NCI-H1436 (cell line): ENCODE measurements at places on chromosomes 12 and 14.

DNA sequence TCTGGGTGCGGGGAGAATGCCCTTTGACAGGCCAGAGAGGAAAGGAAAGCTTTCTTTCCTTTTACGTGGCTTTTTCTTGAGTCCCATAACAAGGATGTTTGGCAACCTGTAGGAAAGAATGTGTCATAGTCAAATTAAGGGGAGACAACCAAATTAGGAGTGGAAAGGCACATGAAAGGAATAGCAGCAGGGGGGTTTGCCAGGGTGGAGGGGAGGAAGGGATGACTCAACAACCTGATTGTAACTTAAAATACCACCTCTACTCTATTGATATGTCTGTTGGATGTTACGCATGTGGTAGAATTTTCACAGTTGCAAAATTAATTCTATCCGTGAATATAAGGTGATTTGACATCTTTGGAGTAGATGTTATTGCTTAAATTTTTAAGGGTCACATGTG lies 28.5 kb upstream of the MYBPC1 start:
- DNase-seq = no peak

GRCh38 chr14:72638021-72638420 lies 255.9 kb downstream of the DPF3 start:
- no peak for DNase-seq

GRCh38 chr12:72369423-72369959 lies 97.3 kb downstream of the TRHDE start:
- DNase-seq = no peak

GRCh38 chr12:1083889-1084262 lies 92.9 kb downstream of the ERC1 start:
- peak; percentile 27 for DNase-seq

DNA sequence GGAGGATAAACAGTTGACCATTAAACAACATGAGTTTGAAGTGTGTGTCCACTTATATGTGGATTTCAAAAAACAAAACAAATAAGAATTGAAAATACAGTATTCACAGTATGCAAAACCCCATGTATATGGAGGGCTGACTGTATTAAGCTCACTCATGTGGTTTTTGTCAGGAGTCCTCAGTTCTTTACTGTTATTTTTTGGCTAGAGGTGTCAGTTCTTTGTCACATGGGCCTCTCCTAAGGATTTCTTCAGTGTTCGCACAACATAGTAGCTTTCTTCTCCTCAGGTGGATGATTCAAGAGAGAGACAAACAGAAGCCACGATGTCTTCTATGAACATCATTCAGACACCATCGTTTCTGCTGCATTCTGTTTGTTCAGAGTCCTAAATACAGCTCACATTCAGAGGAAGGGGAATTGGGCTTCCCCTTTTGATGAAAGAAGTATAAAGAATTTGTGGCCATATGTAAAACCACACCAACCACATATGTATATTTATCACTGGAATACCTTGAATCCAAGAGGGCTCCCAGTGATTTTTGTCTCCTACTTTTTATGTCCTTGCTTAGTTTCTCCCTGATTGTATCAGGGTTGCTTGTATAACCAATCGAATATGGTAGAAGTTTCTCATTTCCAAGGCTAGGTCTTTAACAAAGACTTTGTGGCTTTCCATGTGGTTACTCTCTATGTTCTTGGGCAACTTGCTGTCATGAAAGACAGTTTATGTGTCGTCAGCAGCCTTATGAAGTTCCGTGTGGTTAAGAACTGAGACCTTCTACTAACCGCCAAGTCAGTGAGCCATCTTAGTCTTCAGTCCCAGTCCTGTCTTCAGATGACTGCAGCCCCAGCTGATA lies 18.9 kb downstream of the MNAT1 start:
- DNase-seq = no peak

- no peak for DNase-seq
These were observed 9.2 kb downstream of the ATF7 start for GRCh38 chr12:53616950-53617349.
